ENCODE measurements at places on chromosomes 1 and 21. TPM values are rescaled to one million over a fixed set of nuclear protein-coding genes. Genes with fewer than 3 reads are reported as not detected.

DNA sequence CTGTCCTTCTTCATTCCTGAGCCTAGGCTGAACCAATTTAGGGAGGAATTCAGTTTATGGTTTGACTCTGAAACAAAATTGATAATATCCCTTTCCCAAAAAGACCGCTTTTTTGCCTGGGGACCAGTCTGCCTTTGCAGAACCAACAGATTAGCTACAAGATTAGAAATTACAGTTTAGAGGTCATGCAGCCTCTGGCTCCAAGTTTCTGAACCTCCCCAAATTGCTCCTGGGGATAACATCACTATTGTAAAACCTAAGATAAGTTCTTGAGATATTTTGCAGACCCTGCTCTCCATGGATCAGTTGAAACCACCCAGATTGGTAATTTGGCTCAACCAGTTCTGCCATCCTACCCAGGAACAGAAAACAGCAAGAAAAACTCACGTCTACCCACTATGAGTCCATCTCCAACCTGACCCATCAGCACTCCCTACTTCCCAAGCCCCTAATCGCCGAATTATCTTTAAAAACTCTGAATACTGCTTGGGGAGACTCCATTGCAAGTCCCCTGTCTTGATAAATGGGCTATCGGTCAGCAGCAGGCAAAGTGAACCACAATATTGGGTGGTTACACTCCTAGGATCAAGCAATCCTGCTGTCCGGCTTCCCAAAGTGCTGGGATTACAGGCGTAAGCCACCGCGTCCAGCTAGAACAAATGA is 605 bp upstream of the RABGGTB start:
- no peak for DNase-seq

DNA sequence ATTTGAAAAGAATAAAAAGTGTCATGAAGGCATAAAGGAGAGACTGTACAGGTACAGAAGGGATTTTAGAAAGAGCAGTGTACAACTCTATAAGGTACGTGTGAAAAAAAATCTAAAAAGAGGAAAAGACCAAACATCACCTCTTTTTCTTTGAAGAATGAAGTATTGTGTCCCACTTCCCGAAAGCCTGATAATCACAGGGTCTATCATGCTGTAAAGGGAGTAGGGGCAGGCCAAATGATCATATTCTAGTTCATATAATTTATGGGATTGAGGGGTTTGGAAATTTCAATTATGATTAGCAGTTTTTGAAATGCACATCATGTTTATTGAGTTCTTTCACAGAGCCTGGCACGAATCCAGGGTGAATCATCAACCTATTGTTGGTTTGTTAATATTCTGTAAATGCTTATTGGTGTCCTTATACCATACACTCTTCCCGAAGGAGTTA is 910 bp upstream of the RERE start:
- peak; percentile 69 for DNase-seq

DNA sequence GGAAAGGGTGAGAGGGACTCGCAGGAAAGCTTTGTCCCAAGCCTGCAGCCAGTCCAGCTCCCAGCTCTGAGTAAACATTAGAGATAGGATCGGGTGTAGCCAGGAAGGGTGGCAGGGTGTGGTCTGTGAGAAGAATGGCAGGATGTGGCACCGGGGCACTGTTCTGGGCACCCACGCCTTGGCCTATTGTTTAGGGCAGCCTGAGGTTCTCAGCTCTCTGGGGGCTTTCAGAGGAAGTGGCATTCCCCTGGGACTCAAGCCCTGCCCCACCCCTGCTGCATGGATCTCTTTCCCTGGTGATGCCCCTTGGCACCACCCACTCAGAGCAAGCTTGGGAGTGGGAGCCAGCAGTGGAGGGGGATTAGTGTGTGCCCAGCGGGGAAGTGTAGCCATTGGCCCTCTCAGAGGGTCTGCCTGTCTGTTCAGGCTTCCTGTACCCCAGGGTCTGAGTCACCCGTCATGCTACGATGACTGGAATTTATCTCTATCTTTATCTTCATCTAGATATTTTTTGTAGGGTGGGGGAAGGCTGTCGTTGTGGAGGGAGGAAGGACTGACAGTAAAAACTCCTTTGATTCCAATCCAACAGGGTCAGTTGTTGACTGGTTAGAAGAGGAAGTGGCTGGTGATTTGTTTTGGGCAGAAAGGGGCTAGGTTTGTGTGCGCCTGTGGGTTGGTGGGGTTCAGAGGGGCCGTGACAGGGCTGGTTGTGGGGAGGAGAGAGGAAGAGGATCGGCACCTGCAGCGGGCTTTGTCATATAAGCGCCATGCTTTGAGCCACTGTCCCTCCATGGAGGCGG is 31.6 kb downstream of the SOX13 start:
- no peak for DNase-seq

AADACL3 gene
- not detected for total RNA-seq

S100A5 gene
- total RNA-seq: 2.9 TPM

CSF3R gene
- total RNA-seq: not detected

TMEM52 gene
- 0.37 TPM for total RNA-seq

Data from myocyte (in vitro differentiated cells).